Right lung (tissue), 10 donors: ENCODE measurements at places on chromosomes 7 and 10. TPM values are rescaled to one million over a fixed set of nuclear protein-coding genes. Genes with fewer than 3 reads are reported as not detected.

EPHA1 gene
- polyA plus RNA-seq = 13.2 TPM

PAOX gene
- 5.7 TPM for polyA plus RNA-seq

IQUB gene
- 3.0 TPM for polyA plus RNA-seq

DNAJB9 gene
- 35.1 TPM for polyA plus RNA-seq

HOXA2 gene
- polyA plus RNA-seq = 23.8 TPM

CHST3 gene
- 10.5 TPM for polyA plus RNA-seq

AGAP6 gene
- 23.0 TPM for polyA plus RNA-seq

DNA sequence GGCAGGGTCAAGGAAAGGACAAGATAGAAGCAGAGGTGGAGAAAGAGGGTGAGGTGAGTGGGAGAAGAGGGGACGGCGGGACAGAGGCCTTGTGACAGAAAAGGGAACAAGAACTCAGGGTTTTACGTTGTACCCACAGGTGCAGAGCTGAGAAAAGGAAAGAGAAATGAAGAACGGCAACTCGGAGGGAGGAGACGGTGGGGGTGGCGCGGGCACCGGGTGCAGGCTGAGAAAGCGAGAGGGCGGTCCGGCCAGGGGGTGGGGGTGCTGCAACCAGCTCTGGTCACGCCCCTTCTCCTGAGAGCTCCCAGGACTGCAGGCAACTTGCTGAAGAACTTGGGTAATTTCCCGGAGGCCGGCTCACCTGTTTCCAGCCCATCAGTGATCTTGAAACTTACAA, 65.3 kb downstream of the CARD11 start:
- DNase-seq = peak; percentile 46

DNA sequence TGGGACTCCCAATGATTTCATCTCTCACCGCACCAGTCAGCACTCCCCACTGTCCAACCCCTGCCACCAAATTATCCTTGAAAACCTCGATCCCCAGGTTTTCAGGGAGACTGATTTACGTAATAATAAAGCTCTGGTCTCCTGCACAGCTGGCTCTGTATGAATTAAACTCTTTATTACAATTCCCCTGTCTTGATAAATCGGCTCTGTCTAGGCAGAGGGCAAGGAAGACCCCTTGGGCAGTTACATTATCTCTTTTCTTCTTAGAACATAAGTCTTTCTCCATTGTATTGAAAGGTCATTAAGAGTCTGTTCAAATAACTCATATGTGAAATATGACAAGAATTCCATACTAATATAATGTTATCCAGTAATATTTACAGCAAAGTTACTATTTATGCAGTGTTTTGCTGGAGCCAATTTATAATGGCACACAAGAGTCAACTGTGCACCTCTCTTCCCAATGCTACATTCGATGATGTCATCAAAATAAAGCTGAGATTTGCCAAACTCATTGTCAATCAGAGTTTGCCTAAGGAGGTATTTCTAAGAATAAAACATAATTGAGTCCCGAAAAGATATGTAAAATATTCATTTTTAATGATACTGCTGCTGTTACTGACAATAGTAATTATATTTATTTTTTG, 1297.2 kb upstream of the LRRTM3 start:
- no peak for DNase-seq

DNA sequence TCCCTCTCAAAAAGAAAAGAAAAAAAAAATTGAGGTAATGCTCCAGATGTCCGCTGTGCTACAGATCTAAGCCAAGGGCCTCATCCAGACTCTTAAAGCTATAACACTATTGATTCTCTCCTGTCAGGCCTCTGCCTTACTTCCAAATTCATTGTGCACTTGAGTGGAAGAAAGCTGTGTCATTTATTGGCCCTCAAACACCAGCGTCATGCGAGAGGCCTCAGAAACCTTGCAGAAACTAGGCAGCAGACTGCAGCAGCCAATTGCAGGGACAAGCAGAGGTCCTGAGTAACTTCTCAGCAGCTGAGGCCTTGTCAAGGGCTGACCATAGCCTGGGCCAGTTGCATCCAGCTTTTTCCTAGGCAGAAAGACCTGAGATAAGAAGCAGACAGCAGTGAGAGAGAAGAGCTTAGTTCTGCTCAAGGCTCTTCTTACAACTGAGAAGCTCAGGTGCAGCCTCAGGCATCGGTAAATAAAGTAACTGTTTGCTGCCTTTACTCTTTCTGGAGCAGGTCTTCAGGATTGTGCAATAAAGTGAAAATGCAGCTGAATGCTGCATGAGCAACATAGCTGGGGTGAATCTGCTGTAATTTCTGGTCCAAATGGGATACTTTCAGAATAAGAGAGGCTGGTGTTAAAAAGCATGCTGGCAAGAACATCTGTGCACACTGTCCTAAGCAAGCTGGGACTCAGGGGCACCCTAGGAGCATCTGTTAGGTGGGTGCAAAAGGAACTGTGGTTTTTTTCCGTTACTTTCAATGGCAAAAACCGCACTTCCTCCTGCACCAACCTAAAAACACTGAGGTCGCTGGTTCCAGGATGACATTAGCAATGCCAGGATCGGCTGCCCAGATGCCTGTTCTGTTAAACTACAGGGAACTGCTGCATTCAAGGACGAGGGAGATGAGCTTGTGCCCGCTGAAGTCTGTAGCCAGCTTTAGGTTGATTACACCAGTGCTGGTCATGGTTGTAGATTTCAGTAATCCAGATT, 181.8 kb upstream of the PFKP start:
- no peak for DNase-seq

- no peak for DNase-seq
Measured at GRCh38 chr7:126489874-126490273, 762.9 kb downstream of the GRM8 start.

- DNase-seq = no peak
Measured at GRCh38 chr7:134140889-134141867, 14.0 kb downstream of the LRGUK start.

DNA sequence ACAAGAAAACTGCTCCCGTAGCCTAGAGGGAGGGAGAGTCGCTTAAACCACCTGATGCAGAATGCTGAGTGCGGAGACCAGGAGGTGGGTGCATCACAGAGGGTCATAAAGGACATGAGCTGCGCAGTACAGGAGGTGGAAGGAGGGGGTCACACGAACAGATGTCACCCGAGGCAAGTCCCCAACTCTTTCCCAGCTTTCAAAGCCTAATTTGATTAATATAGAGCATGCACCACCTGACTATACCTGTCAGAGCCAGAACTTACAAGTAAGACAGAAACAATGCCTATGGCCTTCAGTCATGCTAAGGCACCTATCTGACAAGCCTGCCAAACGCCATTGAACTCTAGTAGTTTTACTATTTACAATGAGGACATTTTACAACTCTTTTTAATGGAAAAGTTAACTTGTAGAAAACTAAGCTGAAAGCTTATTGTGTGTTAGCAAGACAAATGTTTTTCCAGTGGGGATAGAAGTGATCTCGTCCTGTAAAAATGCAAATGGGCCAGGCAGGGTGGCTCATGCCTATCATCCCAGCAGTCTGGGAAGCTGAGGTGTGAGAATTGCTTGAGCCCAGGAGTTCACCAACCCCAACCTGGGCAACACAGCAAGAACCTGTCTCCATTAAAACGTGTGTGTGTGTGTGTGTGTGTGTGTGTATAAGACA, 1.1 kb upstream of the VOPP1 start:
- DNase-seq = no peak

GRCh38 chr10:124975977-124976514, 34.1 kb downstream of the ZRANB1 start:
- DNase-seq = no peak

DNA sequence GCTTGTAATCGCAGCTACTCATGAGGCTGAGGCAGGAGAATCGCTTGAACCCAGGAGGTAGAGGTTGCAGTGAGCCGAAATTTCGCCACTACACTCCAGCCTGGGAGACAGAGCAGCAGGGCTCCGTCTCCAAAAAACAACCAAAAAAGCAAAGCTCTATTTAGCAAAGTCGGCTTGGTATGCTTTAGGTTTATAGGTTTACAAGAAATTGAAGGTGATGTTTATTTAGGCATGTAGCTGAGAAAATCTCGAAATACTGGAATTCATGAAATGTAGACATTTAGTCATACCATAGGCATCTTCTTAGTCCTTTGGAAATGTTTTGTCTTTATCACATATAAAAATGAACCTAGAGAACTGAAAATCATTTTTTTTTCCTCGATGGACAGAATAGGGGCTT, 453.8 kb upstream of the ANKRD30A start:
- no peak for DNase-seq

- DNase-seq = no peak
Measured at GRCh38 chr10:58625070-58625469, 112.4 kb downstream of the BICC1 start.

DNA sequence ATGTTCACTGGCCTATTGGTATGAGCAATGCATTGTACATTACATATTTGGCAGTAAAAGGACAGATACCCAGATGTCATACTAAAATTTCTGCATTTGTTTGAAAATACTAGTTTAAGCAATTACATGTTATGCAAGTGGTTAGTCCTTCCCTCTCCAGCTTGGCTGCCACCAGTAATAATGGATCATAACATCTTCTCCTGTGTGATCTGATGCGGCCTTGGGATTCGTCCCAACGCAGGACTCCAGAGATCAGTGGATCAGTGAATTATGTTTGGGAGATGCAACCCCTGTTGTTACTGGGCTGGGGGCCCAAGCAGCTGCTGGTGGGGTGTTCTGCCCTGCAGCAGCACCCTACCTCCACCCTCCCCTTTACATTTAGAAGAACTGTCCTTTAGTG, 11.2 kb upstream of the PDK4 start:
- no peak for DNase-seq

- no peak for DNase-seq
Measured at GRCh38 chr7:133987582-133987981, 139.6 kb upstream of the LRGUK start.

- DNase-seq = no peak
Measured at GRCh38 chr10:91596825-91597196, 36.1 kb downstream of the PPP1R3C start.

GRCh38 chr10:99484626-99485581, 47.8 kb upstream of the NKX2-3 start:
- no peak for DNase-seq

GRCh38 chr10:78996792-78997129, 72.0 kb upstream of the ZMIZ1 start:
- DNase-seq = no peak

GRCh38 chr10:79353000-79353406, 5.7 kb downstream of the PPIF start:
- no peak for DNase-seq

DNA sequence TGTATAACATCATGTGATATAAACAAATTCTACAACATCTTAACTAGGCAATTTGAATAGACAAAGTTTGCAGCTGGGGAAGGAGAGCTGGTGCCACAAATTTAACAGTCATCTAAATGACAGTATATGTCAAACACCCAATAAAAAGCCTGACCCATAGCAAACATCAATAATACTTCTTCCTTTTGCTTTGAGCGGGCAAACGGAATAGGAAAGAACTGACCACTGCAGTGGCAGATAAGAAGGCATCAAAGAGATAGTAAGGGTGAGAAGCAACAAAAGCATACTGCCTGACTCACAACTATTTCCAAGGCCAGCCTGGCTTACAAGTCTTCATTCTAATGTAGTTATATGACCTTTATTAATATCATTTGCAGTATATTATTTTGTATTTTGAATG, 99.9 kb downstream of the LRRN3 start:
- no peak for DNase-seq

DNA sequence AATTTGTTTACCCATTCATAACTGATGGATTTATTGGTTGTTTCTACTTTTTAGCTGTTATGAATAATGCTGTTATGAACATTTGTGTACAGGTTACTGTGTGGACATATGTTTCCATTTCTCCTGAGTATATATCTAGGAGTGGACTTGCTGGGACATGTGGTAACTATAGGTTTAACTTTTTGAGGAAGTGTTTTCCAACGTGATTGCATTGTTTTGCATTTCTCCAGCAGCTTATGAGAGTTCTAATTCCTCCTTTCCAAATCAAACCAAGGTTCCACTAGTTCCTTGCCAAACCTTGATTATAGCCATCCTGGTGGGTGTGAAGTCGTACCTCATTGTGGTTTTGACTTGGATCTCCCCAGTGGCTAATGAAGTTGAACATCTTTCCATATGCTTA, 2.6 kb upstream of the PRF1 start:
- no peak for DNase-seq

DNA sequence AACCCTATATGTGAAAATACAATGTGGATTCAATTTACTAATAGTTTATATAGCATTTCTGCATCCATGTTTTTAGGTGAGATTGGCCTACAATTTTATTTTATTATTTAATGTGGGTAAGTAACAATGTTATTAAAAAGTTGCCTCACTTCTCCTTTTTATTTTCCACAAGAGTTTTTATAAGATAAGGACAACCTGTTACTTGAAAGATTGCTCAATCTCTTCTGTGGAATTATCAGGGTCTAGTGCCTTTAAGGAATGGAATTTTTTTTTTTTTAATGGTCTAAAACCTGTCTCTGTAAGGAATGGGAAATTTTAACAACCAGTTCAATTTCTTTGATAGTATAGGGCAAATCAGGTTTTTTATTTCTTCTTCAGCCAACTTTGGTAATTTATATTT, 53.9 kb upstream of the RAB18 start:
- no peak for DNase-seq

DNA sequence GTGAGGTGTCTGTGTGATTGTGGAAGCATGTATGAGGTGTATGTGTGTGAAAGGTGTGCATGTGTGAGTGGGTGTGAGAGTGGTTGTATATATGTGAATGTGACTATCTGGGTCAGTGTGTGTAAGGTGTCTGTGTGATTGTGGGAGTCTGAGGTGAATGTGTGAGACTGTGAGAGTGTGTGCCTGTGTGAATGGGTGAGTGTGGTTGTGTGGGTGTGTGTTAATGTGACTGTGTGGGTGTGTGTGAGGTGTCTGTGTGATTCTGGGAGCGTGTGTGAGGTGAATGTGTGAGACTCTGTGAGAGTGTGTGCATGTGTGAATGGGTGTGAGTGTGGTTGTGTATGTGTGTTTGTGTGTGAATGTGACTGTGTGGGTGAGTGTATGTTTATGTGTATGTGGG, 385.1 kb downstream of the TCERG1L start:
- DNase-seq = no peak

DNA sequence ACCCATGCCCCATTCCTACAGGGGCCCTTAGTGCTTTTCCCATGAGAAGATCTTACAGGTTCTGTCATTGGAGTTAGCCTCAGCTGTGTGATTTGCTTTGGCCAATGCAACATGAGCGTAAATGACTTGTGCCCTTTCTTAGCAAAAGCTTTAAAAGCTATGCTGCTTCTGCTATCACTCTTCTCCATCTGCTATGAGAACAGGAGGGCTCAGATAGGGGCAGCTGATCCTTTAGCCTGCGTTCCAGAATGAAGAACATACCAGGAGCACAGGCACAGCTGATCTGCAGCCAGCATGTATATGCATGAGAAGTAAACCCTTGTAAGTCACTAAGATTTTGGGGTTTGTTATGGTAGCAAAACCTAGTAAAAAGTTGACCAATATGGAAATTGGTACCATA, 218.2 kb downstream of the SH2D4B start:
- no peak for DNase-seq
